Neural crest cell (in vitro differentiated cells): ENCODE measurements at places on chromosomes 4 and X.

GRCh38 chr4:123507376-123507775, 110.8 kb downstream of the SPRY1 start:
- DNase-seq: no peak

DNA sequence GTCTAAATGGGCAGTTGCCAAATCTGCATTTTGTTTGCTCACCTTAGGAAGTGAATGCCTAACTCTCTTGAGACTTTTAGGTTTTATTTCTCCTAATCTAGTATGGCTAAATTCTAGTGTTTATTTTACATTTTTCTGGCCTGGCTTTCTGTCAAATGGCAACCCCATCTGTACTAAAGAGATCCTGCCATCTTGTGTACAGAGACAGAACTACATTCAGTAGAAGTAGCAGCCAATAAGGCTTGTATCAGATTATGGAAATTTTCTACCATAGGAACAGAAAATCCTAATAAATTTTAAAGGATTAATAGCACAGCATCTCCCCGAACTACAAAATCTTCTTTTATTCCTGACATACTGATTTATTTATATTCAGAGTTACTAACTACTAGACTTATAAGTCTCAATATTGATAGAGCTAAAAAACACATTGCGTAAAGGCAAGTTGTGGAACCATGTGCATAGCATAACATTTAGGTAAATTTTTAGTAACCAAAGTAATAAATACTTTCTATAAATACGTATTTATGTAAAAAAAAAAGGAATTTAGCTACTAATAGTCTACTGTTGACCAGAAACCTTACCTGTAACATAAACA, 45.5 kb downstream of the TMEM144 start:
- DNase-seq: no peak

DNA sequence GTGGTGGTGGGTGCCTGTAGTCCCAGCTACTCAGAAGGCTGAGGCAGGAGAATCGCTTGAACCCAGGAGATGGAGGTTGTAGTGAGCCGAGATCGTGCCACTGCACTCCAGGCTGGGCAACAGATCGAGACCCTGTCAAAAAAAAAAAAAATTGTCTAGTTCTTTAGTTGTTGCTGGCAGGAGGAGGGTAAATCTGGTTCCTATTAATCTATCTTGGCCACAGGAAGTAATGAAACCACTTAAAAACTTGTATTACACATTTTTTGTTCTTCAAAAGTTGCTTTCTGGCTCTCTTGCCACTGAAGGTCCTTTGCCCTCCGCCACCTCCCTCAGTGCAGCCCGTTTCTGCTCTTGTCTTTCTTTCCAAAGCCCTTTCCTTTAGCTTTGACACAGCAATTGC, 102.9 kb upstream of the ARSJ start:
- DNase-seq: no peak

DNA sequence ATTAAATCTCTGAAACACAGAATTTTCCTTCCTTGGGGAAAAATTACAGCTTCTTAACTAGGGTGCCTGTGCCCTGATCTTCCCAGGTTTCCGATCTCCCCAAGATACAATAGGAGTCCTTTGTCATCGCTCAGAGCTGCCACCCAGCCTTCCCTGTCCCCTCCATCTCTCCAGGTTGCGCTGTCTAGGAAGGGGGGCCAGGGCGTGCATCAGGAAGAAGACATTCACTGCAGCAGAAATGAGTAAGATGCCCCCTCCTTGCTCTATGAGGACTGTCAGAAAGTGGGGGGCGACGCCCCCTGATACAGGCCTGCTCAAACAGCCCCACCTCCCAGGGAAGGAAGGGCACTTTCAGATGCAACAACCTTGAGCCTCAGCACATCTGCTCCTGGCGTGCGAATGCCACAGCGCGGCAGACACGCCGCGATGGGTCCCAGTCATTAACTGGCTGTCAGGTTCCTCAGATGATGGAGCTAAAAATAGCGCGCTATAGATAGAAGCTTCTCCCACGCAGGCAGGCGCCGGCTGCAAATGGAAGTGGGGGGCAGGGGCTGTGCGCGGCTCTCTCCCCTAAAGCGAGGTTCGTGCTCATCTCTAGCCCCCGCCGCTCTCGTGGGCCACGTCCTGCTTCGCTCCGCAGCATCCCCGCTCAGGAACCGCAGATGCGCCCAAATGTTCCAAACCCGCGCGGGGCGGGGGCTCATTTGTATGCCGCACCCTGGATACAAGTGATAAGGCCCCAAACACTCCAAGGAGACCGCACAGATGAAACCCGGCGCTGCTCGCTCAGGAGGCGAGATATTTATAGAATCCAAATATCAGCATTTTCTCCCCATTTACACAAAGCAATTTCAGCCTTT, 57.6 kb upstream of the LGI2 start:
- DNase-seq: no peak

DNA sequence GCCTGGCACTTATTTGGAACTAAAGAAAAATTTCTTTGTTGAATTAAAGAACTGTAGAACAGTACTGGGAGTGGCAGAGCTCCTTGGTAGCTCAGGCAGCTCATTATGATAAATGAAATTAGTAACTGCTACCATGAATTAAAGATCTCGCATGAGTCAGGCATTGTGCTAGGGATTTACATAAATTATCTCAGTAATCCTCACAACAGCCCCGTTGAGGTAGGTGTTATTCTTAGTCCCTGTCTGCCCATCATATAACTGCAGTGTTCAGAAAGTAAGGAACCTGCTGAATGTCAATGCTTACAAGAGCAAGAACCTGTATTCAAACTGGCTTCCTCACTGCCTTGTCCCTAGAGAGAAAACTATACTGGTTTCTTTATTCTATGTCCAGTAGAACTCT, 108.3 kb downstream of the NLGN4X start:
- DNase-seq: no peak

- no peak for DNase-seq
These were observed 23.4 kb downstream of the INTU start for GRCh38 chr4:127656047-127656680.

- no peak for DNase-seq
These were observed 11.0 kb downstream of the TRMT44 start for GRCh38 chr4:8451440-8452182.

DNA sequence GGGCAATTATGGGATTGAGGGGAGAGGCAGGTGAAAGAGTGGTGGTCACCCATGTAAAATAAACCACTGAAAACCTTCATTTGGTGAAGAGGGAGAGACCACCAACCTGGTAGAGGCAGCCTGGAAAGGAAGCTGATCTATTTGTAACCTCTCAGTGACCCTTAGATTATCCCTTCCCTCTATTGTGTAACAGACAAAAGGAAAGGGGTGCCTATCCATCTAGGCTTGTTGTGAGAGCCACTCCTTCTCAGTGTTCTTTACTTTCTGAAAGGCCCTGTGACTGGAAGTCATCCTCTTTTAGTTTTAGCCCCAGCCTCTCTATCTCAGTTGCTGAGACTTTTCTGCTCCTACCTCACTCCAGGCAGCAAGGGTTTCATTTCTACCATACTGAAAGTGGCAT, 142.4 kb downstream of the TMEM164 start:
- DNase-seq: no peak
